ENCODE measurements at places on chromosomes 2 and 18. TPM values are rescaled to one million over a fixed set of nuclear protein-coding genes. Genes with fewer than 3 reads are reported as not detected.

ITGB6 gene
- total RNA-seq: not detected

REG3A gene
- 3.3 TPM for total RNA-seq

TSGA10 gene
- 7.7 TPM for total RNA-seq

ASB3 gene
- 7.5 TPM for total RNA-seq

LIPG gene
- total RNA-seq: 2.2 TPM

DPY30 gene
- 44.8 TPM for total RNA-seq

EFHD1 gene
- total RNA-seq: 18.0 TPM

IL36G gene
- not detected for total RNA-seq

CCL20 gene
- 2.1 TPM for total RNA-seq

UCN gene
- 1.0 TPM for total RNA-seq

EML6 gene
- total RNA-seq: 2.4 TPM

SULT1C4 gene
- 2.1 TPM for total RNA-seq

CNGA3 gene
- 1.1 TPM for total RNA-seq

AKAIN1 gene
- total RNA-seq: not detected

LRP2 gene
- not detected for total RNA-seq

CPLX4 gene
- total RNA-seq: not detected

DUSP19 gene
- total RNA-seq: 0.67 TPM

RGPD4 gene
- total RNA-seq: not detected

CXXC1 gene
- total RNA-seq: 42.5 TPM
